ENCODE measurements at places on chromosomes 3 and 15.

GRCh38 chr3:175585898-175586297 lies 726.8 kb downstream of the NAALADL2 start:
- DNase-seq: no peak

DNA sequence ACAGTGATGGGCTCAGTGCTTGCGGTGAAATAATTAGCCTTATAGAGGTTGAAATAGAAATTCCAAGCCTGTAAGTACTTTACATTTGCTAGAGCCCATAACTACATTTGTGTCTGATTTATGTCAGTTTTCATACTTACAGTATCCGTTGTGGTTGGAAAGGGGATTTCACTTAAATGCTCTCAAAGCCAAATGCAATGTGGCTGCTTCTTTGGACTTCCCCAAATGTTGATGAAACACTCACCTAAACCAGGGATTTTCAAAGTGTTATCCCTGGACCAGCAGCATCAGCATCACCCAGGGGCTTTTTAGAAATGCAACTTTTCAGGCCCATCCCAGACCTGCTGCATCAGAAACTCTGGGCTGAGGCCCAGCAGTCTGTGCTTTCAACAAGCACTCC lies 378.7 kb downstream of the MCTP2 start:
- no peak for DNase-seq

DNA sequence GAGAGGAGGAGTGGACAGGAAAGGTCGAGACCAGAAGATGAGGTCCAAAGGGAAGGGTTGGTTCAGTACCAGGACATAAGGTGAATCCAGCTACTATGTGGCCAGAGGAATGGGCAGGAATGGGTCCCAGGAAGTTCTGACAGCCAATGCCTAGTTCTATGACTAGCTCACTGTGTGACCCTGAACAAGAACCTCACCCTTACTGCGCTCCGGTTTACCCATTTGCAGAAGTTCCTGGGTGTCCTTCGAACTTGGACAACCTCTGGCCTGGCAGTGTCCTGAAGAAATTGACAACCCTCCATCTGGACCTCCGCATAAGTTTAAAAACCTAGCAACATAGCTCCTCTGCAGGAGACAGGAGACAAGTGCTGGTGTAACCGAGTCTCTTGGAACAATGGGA lies 12.2 kb upstream of the PSTPIP1 start:
- no peak for DNase-seq

DNA sequence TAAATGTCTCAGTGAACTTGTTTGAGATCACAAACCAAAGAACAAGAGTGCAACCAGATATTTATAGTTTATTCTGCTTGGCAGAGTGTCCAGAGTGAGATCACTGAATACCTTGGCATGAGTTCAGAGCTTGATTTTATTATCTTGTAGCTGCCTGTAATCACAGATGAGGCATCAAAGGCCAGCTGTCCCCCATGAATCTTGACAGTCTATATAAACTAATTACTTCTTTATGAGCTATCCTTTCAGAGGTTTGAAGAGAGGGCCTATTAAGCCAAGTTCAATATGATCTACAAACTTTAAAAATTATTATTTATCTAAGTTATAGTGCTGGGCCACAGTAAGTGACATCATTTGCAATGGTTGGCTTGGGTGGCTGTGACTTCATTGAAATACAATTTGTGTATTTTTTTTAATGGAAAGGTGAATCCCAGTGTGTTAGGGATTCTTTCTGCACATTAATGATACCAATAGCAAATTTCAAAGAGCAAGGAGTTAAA lies 251.5 kb downstream of the CLSTN2 start:
- DNase-seq: no peak

GRCh38 chr3:64267721-64268604 lies 42.7 kb upstream of the PRICKLE2 start:
- DNase-seq: peak; percentile 45
